SK-N-MC (cell line): ENCODE measurements at places on chromosomes 11 and 22.

- DNase-seq, result no peak
Measured at GRCh38 chr11:130420478-130421198, 7.8 kb downstream of the ADAMTS8 start.

DNA sequence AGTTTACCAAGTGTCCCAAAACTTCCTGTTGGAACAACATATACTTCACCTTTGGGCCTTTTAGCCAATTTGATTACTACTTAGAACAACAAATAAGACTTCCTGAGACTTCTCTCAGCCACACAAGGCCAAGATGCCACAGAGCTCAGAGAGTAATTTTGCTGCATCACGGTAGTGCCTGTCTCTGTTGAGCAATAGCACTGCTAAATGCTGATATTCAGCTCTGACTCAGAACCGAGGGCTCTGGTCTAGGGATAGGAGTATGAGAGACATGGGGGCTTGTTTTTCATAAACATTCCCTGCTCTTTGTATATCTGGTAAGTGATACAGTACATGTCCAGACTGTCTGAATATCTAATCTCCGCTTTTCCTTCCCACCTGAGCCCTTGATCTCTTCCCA, 260.4 kb upstream of the ARHGAP20 start:
- no peak for DNase-seq

- no peak for DNase-seq
Measured at GRCh38 chr22:35587447-35587870, 29.7 kb downstream of the MB start.

GRCh38 chr11:123760894-123761293, 6.6 kb upstream of the OR6X1 start:
- DNase-seq, result no peak

- no peak for DNase-seq
Measured at GRCh38 chr11:63556404-63557013, 6.7 kb downstream of the PLAAT2 start.

DNA sequence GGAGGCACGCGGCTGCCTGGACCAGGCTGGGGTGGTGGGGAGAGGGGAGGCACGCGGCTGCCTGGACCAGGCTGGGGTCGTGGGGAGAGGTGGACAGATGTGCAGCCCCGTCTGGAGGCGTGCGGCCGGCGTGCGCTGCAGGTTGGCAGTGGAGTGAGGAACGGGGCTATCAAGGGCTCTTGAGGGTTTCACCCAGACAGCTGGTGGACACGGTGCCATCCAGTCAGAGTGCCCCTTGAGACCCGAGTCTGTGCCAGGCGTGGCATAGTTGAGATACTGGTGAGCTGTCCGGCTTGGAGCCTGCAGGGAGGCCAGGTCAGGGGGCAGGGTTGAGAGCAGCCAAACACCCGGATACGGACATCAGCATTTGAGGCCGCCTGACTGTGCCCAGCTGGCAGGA, 1.5 kb upstream of the GRAMD4 start:
- DNase-seq, result no peak

- DNase-seq, result no peak
Measured at GRCh38 chr11:73942010-73942409, 8.8 kb upstream of the DNAJB13 start.

GRCh38 chr11:64767344-64768299, 7.8 kb upstream of the PYGM start:
- DNase-seq, result no peak

GRCh38 chr11:120877746-120878365, 146.0 kb upstream of the TBCEL start:
- DNase-seq, result no peak

GRCh38 chr11:93267383-93267782, 63.2 kb upstream of the DEUP1 start:
- no peak for DNase-seq

DNA sequence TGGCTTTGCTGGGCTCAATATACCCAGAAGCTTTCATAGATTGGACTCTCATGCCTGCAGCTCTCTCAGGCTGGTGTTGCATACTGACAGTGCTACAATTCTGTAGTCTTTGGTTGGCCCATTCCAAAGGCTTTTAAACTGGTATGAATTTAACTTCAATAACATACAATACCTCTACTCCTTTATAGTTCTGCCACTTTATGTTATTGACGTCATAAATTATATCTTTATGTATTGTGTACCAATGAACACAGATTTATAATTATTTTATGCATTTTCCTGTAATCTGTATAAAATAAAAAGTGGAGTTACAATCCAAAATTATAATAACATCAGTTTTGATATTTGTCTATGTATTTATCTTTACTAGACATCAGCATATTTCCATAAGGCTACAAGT, 16.2 kb downstream of the PATE2 start:
- no peak for DNase-seq

GRCh38 chr11:113623114-113623513, 83.0 kb downstream of the TMPRSS5 start:
- no peak for DNase-seq

- DNase-seq, result no peak
Measured at GRCh38 chr22:21564411-21564810, 3.1 kb upstream of the UBE2L3 start.

GRCh38 chr11:76808996-76809395, 25.8 kb downstream of the TSKU start:
- DNase-seq, result no peak

GRCh38 chr11:37929100-37929653, 1331.1 kb upstream of the RAG2 start:
- DNase-seq, result no peak

DNA sequence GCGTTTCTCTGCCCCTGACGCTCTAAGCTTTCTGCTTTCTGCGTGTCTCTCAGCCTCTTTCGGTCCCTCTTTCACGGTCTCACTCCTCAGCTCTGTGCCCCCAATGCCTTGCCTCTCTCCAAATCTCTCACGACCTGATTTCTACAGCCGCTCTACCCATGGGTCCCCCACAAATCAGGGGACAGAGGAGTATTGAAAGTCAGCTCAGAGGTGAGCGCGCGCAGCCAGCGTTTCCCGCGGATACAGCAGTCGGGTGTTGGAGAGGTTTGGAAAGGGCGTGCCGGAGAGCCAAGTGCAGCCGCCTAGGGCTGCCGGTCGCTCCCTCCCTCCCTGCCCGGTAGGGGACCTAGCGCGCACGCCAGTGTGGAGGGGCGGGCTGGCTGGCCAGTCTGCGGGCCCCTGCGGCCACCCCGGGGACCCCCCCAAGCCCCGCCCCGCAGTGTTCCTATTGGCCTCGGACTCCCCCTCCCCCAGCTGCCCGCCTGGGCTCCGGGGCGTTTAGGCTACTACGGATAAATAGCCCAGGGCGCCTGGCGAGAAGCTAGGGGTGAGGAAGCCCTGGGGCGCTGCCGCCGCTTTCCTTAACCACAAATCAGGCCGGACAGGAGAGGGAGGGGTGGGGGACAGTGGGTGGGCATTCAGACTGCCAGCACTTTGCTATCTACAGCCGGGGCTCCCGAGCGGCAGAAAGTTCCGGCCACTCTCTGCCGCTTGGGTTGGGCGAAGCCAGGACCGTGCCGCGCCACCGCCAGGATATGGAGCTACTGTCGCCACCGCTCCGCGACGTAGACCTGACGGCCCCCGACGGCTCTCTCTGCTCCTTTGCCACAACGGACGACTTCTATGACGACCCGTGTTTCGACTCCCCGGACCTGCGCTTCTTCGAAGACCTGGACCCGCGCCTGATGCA, at the start of gene MYOD1:
Gene MYOD1, plus strand, starts transcription at position 544 of the 910 bp plus-strand sequence. Its CDS starts 212 bp downstream, at position 756.
- no peak for DNase-seq

DNA sequence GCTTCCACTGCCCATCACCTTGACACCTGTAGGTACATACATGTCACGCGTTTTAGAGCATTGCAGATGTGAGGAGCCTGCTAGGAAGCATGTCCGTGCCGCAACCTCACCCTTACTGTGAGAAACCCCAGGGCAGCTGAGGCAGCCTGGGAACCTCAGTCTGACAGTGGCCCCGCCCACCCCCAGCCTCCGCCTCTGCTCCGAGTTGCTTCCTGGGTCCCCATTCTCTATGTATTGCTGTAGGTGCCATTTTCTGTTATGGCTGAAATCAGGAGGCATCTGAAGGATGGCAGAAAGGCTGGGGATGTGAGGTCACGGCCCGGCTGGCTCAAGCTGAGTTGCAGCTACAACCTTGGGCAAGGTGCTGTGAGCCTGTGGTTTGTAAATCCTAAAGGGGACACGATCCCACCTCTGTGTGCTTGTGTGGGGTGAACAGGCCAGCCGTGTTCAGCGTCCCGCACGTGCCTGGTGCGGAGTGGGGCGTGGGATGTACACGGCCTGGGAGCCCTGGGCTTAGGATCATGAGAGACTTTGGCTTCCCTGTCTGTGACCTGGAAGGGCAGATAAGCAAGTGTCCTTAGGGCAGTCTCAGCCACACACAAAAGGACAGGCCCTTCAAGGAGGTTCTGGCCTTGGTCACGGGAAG, 102.7 kb downstream of the PHF21B start:
- DNase-seq, result no peak

DNA sequence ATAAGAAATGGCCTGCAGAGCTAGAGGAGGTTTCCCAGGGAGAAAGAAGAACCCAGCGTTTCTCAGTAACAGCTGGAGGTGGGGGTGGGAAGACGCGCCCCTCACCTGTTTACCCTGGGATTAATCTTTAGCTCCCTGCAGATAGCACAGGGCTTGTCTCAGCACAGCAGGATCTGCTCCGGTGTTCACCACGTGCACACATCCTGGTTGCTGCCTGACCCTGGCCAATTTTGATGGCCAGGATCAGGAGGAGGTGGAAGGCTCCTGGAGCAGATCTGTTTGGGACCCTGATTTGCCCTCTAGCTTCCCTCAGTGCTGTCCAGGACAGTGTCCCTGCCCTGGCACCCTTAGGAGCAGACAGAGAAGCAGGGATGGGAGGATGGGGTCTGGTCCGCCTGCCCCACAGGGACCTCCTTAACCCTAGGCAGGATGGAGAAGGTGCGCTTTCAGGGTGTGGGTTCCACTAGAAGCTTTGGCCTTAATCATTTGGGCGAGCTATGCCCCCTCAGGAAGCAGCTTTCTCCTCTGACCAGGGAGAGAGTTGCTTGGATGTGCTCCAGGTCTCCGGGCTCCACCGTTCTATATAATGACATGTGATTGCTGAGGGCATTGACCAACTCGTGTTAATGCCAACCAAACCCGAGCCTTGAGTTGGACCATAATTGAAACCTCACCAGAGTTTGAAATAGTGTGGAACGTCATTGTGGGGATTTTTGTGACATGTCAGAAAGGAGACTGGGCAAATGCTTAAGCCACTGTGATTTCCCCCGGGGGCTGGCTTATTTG, 19.3 kb downstream of the UPB1 start:
- DNase-seq, result no peak

- DNase-seq, result no peak
Measured at GRCh38 chr11:33884601-33885000, 7.3 kb downstream of the LMO2 start.

- no peak for DNase-seq
Measured at GRCh38 chr11:60274416-60274815, 6.0 kb upstream of the MS4A4A start.

DNA sequence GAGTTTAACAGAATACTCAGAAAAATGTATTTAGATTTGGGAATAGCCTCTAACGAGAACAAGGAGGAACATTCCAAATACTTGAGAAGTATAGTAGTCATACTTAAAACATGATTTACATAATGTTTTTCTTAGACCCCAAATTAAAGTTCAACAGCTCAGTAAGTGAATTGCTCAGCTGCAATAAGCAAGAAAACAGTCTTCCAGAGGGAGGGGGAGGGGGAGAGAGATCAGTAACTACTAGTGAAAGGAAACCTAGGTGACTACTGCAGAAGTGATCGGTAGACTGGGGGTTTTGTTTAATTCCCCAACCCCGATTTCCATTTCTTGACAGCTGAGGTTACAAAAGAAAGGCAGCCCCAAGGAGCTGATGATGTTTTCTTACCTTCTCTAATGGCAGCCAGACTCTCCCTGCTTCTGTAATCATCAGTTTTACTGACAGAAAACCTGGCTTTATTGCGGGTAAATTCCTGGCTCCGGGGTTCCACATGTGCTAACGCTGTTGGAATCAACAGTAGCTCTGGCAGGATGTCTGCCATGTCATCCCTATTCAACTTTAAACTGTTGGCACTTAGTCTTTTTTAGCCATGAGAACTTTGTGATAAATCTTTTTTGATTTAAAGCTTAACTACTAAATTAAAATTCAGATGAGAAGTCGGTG, 82.4 kb upstream of the BIRC3 start:
- no peak for DNase-seq

DNA sequence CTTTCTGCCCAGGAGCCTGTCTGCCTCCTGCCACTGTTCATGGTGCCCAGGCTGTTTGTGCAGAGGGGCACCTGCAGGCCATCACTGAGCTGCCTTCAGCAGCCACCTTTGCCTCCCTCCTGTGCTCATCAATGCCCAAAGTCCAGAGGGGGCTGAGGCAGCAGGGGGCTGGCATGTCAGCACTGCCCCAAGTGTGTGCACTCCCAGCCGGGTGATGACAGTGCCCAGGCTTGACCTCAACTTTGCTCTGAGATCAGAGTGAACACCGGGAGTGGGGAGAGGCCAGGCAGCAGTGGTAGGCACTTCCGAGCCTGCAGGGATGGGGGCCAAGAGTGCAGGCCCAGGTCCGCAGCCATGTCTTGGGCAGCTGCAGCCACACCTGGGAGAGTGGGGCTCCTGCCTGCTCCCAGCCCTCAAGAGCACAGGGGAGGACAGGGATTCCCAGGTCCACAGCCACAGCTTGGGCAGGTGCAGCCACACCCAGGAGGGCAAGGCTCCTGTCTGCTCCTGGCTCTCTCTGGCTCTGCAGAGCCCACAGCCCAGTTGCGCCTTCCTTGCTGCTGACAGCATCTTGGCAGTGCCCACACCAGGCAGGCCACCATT, 15.2 kb downstream of the SAA4 start:
- DNase-seq, result no peak

DNA sequence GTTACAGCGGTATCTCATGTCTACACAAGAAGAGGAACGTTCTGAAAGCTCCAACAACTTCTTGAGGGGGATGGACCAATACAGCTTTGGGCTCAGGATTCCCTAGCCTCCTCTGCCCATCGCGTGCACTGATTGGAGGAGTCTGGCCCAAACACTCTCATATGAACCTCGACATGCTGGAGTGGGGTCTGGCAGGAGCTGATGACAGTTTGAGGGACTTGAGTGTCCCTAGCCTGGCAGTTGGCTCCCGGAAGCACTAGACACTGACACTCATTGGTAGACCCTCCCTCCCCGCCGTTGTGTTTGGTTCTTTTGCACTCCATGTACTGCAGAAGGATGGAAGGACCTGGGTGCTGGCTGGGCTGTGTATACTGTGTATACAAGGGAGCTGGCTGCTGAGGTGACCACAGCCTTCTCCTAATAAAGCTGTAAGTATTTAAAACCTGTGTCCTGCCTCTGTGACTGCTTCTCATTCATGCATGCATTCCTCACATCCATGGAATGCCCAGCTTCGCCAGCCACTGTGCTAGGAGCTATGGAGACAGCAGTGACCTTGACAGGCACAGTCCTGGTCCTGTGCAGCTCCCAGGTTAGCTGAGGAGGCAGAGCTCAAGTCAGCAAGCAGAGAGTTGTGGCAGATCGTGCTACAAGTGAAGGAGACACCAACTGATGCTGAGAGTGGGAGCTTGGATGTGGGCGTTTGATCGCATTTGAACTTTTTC, 27.9 kb downstream of the ADAMTS15 start:
- DNase-seq, result no peak

DNA sequence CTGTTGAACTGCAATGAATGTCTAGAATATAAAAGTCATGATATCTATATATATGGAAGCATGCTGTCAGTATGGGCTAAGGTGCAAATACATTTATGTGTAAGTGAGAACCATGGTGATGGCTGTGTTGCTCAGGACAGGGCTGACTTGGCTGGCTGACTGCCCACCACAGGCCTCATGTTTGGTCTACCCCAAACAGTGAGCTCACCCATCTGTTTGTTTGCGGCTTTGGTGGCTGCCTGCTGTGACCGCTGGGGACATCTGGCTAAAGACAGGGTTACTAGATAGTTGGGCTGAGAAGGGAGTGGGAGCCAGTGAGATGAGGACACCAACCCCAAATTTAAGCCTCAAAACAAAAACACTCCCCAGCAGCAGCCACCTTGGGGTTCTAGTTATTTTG, 6.3 kb downstream of the CD44 start:
- no peak for DNase-seq
